ENCODE measurements at places on chromosomes 5 and 9.
A peak's percentile ranks its signal among the peaks of the same experiment; 100 is the strongest.

DNA sequence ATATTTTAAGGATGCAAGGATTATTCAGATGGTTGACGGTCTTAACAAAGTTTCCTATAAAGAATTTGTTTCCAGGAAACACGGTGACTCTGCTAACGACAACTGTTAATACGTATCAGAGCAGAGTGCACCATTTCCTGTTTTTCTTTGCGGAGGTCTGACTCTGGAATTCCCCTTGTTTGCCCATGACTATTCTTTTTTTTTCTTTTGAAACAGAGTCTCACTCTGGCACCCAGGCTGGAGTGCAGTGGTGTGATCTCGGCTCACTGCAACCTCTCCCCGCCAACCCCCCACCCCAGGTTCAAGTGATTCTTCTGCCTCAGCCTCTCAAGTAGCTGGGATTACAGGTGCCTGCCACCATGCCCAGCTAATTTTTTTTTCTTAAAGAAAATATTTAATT, 115.9 kb downstream of the CDC42SE2 start:
- DNase-seq: peak; percentile 31

GRCh38 chr5:159913501-159913900, 2.8 kb upstream of the ADRA1B start:
- no peak for DNase-seq

DNA sequence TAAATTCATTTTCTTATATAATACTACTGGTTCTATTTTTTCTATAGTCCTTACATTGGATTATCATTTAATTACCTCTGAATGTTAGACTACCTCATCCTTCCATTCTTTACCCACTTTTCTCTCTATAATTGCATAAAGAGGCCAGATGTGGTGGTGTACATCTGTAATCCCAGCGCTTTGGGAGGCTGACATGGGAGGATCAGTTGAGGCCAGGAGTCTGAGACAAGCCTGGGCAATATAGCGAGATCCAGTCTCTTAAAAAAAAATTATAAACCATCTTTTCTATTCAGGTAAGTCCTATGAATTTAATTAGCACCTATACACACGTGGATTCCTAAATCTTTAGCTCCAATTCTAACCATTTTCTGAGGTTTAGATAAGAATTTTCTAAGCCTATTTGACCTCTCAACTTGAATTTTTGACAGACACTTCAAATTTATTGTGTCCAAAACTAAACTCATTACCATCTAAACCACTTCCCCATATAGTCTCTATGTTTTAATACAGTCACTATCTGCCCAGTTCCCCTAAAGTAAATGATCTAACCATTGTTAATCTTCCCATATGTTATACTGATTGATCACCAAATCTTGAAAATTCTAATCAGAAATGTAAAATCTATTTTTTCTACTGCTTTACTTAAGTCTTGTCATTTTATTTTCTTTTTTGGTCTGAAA, 33.0 kb upstream of the CHD1 start:
- DNase-seq: no peak

DNA sequence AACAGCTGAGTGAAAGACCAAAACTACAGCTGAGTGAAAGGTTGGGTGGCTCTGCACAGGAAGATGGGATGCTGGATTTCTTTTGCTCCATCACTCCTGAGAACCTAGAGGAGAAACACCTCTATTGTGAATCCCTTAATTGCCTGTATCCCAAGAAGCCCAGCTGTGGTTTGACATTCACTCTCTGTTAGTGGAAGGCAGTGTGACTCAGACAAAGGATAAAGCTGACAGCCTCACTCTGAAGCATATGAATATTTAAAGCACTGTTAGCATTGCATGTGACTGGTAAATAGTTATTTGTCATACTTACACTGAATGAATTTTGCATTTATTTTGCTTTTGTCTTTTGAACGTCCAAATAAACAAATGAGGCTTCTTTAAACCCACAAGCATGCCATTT, 367.1 kb upstream of the RIOK2 start:
- DNase-seq: no peak

GRCh38 chr9:115531410-115532125, 413.6 kb upstream of the TNC start:
- DNase-seq: no peak

DNA sequence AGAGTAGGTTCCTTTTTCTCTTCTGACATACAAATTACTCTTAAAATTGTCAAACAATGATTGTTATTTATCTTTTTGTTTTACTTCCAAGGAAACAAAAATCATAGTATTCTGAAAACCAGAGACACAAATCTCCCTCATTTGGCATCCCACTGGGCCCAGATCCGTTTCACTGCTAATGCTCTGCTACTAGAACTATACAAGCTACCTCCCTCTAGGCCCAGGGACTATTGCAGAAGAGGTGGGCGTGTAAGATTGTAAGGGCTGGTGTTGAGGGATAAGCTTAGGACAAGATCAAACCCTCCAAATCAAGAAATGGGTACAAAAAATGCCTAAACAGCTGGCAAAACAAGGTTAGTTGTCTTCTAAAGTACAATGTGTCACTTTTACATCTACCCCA, 928.9 kb upstream of the CDH10 start:
- DNase-seq: no peak

- no peak for DNase-seq
These were observed 6.0 kb upstream of the HTR4 start for GRCh38 chr5:148660346-148660660.

DNA sequence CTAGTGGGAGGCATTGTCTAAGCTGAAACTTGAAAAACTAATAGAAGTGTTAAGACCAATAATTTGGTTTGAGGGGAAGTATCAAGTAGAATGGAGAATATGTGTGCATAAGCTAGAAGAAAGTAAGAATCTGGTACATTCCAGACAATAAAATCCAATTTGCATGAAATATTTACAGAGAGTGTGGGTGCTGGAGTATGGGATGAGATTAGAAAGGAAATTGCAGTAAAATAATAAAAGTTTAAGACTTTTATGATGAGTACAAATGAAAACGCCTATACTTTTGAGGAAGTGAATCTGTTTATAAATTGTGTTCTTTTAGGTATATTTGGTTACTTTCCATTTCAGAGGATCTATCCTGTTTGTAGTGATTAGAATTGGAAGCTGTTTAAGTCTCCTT, 165.4 kb upstream of the TNC start:
- no peak for DNase-seq

GRCh38 chr5:63053019-63053638, 474.5 kb downstream of the LRRC70 start:
- DNase-seq: no peak

DNA sequence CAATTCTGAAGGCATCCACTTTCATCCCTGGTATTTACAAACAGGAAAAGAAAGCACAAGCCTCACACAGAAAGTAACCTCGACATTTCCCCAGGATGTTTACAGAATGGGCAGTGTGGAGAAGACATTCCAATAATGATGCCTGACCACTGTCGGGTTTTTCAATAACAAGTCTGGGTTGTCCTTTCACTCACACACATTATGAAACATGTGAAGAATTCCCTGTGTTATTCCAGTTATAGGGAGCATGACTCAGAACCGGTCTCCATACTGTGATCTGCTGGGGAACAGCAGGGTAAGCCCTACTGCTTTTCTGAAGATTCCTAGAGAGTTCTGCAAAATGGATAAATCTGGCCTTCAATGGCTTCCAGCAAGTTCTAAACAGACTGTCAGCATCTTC, 155.3 kb downstream of the ADAMTS12 start:
- no peak for DNase-seq

- DNase-seq: no peak
These were observed 264.7 kb upstream of the CCNG1 start for GRCh38 chr5:163172540-163173338.

DNA sequence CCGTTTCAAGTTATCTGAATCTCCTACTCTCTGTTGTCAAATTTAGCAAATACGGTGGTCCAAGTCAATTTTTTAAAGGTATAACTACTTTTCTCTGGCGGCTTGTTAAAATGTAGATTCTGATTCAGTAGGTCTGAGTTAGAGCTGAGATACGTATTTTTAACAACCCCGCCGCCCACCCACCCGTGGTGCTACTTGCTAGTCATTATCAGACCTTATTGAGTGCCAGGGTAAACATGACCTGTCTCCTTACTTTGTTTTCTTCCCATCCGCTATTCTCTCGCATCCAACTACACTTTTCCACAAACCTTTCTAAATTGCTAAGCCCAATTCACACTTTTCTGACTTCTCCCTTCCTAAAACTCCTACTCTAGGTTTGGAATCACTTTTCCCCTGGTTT, 694 bp upstream of the PLAA start:
- no peak for DNase-seq

GRCh38 chr5:147310059-147310704, 75.4 kb downstream of the STK32A start:
- no peak for DNase-seq

DNA sequence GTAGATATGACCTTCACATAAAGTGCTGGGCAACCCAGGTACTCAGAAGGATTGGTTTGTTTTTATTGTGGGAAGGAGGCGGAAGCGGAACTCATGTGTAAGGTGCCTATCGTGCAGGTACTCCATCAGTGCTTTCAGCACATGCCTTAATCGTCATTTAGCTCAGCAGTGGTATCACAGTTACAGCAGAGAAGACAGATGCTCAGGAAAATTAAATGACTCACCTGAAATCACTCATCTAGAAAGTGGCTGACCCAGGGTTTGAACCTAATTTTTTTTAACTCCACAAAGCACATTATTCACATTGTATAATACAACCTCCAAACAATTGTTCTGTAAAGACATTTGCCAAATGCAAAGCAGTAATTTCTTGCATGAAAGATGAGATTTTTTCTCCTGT, 2.2 kb downstream of the C5orf46 start:
- no peak for DNase-seq

- no peak for DNase-seq
These were observed 137.7 kb downstream of the HSD17B3 start for GRCh38 chr9:96164268-96164683.

- DNase-seq: no peak
These were observed 353.9 kb upstream of the CDH10 start for GRCh38 chr5:24998641-24999040.

- no peak for DNase-seq
These were observed 438.7 kb downstream of the KDM4C start for GRCh38 chr9:7196467-7196866.

GRCh38 chr5:5069851-5070250, 70.3 kb upstream of the ADAMTS16 start:
- DNase-seq: no peak

DNA sequence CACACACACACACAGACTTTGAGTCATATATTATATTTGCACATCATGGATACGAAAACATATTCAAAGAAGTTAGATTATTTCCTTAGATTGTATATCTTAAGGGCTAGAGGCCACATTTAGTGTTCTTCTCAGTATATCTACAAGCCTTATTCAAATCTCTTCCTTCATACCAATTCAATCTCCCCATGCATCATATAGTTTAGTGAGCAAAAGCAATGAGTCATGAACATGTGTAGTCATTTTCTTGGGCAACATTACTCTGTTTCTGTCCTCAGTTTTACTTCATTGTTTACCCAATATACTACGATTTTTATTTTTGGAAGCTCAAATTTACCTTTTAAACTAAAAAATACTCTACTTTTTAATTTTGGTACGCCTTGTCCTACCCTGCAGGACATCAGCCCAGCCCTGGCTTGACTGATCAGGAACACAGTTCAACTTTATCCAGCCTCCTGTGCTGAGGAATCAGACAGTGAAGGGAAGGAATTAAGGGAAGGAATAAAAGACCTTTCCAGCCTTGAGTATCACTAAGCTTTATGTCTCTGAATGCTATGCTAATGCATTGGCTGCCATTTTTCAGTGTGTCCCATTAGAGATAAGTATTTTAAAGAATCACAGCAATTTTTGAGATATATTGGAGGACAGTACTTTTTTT, 101.7 kb upstream of the FST start:
- no peak for DNase-seq
